Hepatocyte (in vitro differentiated cells): ENCODE measurements at places on chromosomes 2 and 18. TPM values are rescaled to one million over a fixed set of nuclear protein-coding genes. Genes with fewer than 3 reads are reported as not detected.

CNGA3 gene
- 0.04 and 0.13 TPM in 2 replicates for total RNA-seq

CFAP53 gene
- 0.24 and 0.50 TPM in 2 replicates for total RNA-seq

VRK2 gene
- total RNA-seq: 19.3 and 25.1 TPM in 2 replicates

TAF4B gene
- 1.4 and 2.0 TPM in 2 replicates for total RNA-seq

DLGAP1 gene
- total RNA-seq: 3.1 and 3.9 TPM in 2 replicates

ZNF804A gene
- 2.3 and 2.4 TPM in 2 replicates for total RNA-seq

CIDEA gene
- total RNA-seq: not detected in 2 replicates

DNER gene
- 0.37 and 0.48 TPM in 2 replicates for total RNA-seq

DNA sequence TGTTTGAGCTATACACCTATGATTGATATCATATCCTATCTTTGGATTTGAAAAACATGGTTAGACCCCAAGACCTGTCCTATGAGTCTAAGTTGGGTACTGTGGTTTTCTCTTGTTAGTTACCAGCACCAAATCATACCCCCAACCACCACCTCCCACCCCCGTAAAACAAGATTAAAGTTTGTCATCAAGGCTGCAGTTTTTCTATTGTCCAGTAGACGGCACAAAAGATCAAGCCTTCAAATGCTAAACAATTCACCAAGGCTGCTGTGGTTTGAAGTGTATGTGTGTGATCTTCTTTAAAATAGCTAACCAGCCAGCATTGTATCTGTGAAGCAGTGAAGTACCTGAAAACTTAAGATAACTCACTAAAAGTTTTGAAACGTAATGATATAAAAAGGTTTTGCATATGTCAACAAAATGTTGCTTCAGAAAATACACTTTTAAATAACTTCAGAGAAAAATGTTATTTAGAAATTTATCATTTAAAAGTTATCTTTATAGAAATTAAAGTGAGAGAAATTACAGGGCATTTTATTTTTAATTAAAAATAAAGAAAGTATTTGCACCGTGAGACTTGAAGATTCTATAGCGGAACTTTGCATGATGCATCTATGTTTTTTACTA is 5.8 kb upstream of the MEIS1 start:
- no peaks in the 10 kb centered on the region for H3K36me3 ChIP-seq
- DNase-seq: peak; percentile 67
- H3K27ac ChIP-seq: no peak overlapping the region
- H3K4me3 ChIP-seq: no peak overlapping the region

- H3K36me3 ChIP-seq: no peaks in the 10 kb centered on the region
- H3K27me3 ChIP-seq: no peaks in the 10 kb centered on the region
- no peak overlapping the region for H3K4me3 ChIP-seq
- no peak overlapping the region for H3K27ac ChIP-seq
- H3K4me1 ChIP-seq: peaks cover 13% of the 10 kb centered on the region
Measured at GRCh38 chr2:70518557-70518956, 35.1 kb downstream of the TGFA start.

DNA sequence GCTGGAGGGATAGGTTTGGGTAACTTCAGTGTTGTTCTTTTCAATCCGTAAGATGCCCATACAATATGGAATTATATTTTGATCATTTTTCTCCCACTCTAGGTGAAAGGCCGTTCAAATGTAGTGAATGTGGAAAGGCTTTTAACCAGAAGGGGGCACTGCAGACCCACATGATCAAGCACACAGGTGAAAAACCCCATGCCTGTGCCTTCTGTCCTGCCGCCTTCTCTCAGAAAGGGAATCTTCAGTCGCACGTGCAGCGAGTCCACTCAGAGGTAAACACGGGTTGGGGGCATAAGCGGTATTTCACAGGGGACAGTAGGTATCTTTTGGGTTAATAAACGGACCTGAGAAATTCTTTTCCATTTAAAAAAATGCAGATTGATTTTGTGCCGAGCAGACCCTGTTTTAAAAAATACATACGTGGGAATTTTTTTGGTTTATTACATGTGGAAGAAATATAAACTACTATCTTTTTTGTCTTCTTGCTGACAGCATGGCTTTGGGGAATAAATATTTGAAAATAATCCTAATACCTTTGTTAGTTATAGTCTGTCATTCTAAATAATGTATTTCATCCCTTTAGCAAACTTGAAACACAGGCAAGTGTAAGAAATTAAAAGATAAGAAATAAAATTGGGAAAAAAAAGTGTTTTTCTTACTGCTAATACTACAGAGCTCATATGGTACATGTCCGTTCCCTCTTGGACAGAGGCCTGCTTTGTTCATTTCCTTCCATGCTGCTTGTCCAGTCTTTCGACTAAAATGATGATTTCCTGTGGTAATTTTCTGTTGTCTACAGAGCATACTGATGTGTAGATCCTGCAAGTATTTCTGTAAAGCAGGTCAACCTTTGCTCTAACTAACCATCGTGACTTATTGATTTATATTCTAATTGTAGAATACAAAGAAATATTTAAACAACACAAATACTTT is 53.3 kb downstream of the ZNF236 start:
- H3K27ac ChIP-seq: no peak overlapping the region
- no peaks in the 10 kb centered on the region for H3K27me3 ChIP-seq
- H3K4me3 ChIP-seq: no peak overlapping the region
- H3K36me3 ChIP-seq: no peaks in the 10 kb centered on the region
- H3K4me1 ChIP-seq: no peaks in the 10 kb centered on the region

GRCh38 chr2:8607606-8608005 is 74.2 kb upstream of the ID2 start:
- no peak overlapping the region for H3K27ac ChIP-seq
- peaks cover 31% of the 10 kb centered on the region for H3K4me1 ChIP-seq
- no peaks in the 10 kb centered on the region for H3K36me3 ChIP-seq
- H3K27me3 ChIP-seq: no peaks in the 10 kb centered on the region

GRCh38 chr2:68723181-68723580 is 11.4 kb upstream of the ARHGAP25 start:
- no peaks in the 10 kb centered on the region for H3K27me3 ChIP-seq
- H3K4me1 ChIP-seq: no peaks in the 10 kb centered on the region
- no peak overlapping the region for H3K27ac ChIP-seq
- no peak for DNase-seq
- no peaks in the 10 kb centered on the region for H3K36me3 ChIP-seq

GRCh38 chr2:126634273-126634861 is 21.6 kb upstream of the GYPC start:
- H3K4me1 ChIP-seq: no peaks in the 10 kb centered on the region
- H3K27ac ChIP-seq: no peak overlapping the region
- peak; percentile 34 for DNase-seq
- H3K27me3 ChIP-seq: no peaks in the 10 kb centered on the region
- H3K4me3 ChIP-seq: no peak overlapping the region

DNA sequence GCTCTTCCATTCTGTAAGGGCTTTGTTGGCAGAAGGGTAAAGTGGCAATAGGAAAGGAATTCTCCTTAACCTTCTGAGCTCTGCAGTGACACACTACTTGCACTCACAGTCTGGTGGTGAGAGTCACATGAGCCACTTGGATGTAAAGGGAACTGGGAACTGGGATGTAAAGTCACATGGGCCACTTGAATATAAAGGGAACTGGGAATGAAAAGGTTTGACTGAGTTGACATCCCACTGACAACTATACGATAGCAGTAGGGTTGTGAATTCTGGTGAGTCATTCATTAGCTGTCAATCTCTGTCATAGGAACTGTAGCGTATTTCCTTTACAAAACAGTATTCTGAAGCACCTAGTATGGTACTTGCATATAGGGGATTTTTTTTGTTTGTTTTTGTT is 5.5 kb downstream of the RPE start:
- H3K27ac ChIP-seq: no peak overlapping the region
- H3K27me3 ChIP-seq: no peaks in the 10 kb centered on the region
- DNase-seq: no peak
- no peaks in the 10 kb centered on the region for H3K36me3 ChIP-seq
- peaks cover 9% of the 10 kb centered on the region for H3K4me1 ChIP-seq

- no peaks in the 10 kb centered on the region for H3K4me1 ChIP-seq
- H3K27me3 ChIP-seq: no peaks in the 10 kb centered on the region
- H3K27ac ChIP-seq: no peak overlapping the region
- H3K4me3 ChIP-seq: no peak overlapping the region
- no peak for DNase-seq
Measured at GRCh38 chr2:51918113-51918512, 886.2 kb upstream of the NRXN1 start.

DNA sequence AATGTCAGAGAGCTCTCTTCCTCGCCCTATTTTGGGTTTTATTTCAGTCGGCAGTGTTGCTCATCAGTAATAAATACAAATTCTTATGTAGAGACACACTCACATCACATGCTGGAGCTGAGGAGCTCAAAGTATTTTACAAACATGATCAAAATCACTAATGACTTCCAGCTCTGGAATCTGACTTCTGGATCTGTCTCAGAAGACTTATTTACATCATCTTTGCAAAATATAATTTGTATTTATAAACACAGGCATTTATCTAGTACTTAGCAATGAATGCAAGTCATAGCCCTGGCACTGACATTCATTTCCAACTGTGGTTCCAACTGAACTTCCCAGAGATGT is 327.1 kb downstream of the NCKAP5 start:
- no peak for DNase-seq
- no peak overlapping the region for H3K27ac ChIP-seq
- no peak overlapping the region for H3K4me3 ChIP-seq
- H3K27me3 ChIP-seq: no peaks in the 10 kb centered on the region
- H3K36me3 ChIP-seq: no peaks in the 10 kb centered on the region

DNA sequence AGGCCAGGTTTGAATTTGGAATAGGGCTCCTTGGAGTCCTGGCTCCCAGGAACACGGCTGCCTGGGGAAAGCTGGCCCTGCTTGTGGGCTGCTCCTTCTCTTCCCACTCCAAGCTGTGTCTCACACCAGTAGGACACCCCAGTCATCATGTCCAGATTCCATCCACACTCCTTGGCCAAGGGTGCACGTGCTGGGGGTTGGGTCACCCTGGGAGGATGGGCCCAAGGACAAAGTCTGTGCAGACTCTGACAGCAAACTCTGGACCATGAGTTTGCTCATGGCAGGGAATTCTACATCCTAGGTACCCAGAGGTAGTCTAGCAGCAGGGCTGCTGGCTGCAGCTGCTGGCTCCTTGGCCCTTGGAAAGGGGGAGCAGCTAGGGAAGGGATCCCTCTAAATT is 102.4 kb upstream of the EPAS1 start:
- no peak overlapping the region for H3K27ac ChIP-seq
- no peak overlapping the region for H3K4me3 ChIP-seq
- DNase-seq: no peak
- no peaks in the 10 kb centered on the region for H3K4me1 ChIP-seq

- H3K4me3 ChIP-seq: no peak overlapping the region
- H3K4me1 ChIP-seq: peaks cover 25% of the 10 kb centered on the region
- no peaks in the 10 kb centered on the region for H3K36me3 ChIP-seq
- no peaks in the 10 kb centered on the region for H3K27me3 ChIP-seq
- H3K27ac ChIP-seq: peak overlapping the region; percentile 63
Measured at GRCh38 chr2:102057502-102058292, 65.9 kb downstream of the IL1R2 start.

DNA sequence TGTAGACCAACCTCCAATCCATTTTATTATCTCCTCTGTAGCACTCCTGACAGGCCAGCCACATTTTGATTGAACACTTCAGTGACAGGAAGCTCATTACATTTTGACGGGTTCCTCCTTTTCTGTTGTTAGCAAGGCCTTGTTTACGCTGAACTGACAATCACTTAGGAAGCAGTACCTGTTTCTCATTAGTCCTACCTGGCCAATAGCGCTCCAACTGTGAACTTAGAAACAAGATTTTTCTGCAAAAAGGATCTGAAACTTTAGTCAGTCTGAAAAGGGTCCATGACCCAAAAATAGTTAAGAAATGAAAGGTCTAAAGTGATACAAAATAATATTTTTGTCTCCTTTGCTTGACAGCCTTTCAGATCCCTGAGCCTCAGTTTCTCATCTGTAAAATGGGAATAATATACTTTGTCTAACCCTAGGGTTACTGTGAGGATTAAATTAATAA is 119.6 kb upstream of the MSTN start:
- H3K4me1 ChIP-seq: peaks cover 11% of the 10 kb centered on the region
- H3K4me3 ChIP-seq: no peak overlapping the region

GRCh38 chr2:46865181-46865970 is 50.2 kb downstream of the MCFD2 start:
- H3K27me3 ChIP-seq: no peaks in the 10 kb centered on the region
- no peak overlapping the region for H3K27ac ChIP-seq
- H3K36me3 ChIP-seq: no peaks in the 10 kb centered on the region
- peaks cover 4% of the 10 kb centered on the region for H3K4me1 ChIP-seq
- no peak overlapping the region for H3K4me3 ChIP-seq

- H3K27me3 ChIP-seq: no peaks in the 10 kb centered on the region
- DNase-seq: no peak
- H3K4me3 ChIP-seq: no peak overlapping the region
- H3K27ac ChIP-seq: no peak overlapping the region
Measured at GRCh38 chr2:120236791-120237190, 13.6 kb upstream of the TMEM185B start.

- no peaks in the 10 kb centered on the region for H3K36me3 ChIP-seq
- H3K27me3 ChIP-seq: no peaks in the 10 kb centered on the region
- H3K27ac ChIP-seq: no peak overlapping the region
- DNase-seq: no peak
Measured at GRCh38 chr2:1793868-1794445, 49.6 kb upstream of the PXDN start.

DNA sequence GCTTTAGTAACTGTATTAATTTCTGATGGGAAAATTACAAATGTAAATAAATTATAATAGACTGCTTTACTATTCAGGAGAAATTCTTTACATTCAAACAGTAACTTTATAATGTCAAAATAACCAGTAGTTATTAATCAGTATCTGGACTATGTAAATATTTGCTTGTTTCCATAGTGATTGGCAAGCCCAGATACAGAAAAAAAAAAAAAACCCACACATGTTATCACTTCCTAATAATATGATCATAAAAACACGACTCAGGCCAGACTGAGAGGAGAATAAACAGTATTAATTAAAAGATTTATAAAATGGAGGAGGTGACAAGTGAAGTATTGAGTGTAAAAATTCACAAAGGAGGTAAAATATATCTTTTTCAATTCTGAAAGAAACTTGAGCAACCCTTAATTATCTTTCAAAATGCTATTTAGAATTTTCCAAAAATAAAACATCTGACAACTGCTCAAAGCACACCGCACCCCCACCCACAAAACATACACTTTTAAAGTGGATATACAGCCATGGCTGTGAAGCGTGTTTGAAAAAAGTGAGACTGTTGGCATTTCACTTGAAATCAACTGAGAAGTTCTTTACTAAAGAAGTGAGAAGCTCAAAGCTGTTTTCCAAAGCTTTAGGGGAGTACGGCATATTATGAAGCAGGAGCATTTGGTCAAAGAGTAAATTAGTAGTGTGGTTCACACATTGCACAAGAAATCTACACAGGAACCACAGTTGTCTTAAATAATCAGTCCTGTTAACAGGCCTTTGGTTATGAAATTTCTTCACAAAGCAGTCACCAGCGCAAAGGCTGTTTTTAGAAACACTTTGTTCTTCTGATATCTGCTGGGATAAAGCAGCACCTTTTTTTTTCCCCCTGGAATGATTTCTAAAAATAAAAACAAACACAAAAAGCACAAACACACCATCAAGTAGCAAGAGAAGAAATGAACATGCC is 475.8 kb downstream of the TXNL1 start:
- H3K27ac ChIP-seq: no peak overlapping the region
- no peak for DNase-seq
- no peaks in the 10 kb centered on the region for H3K27me3 ChIP-seq
- H3K4me1 ChIP-seq: peaks cover 2% of the 10 kb centered on the region
- H3K4me3 ChIP-seq: no peak overlapping the region
